ENCODE measurements at places on chromosomes 6 and 20.
A peak's percentile ranks its signal among the peaks of the same experiment; 100 is the strongest.

DNA sequence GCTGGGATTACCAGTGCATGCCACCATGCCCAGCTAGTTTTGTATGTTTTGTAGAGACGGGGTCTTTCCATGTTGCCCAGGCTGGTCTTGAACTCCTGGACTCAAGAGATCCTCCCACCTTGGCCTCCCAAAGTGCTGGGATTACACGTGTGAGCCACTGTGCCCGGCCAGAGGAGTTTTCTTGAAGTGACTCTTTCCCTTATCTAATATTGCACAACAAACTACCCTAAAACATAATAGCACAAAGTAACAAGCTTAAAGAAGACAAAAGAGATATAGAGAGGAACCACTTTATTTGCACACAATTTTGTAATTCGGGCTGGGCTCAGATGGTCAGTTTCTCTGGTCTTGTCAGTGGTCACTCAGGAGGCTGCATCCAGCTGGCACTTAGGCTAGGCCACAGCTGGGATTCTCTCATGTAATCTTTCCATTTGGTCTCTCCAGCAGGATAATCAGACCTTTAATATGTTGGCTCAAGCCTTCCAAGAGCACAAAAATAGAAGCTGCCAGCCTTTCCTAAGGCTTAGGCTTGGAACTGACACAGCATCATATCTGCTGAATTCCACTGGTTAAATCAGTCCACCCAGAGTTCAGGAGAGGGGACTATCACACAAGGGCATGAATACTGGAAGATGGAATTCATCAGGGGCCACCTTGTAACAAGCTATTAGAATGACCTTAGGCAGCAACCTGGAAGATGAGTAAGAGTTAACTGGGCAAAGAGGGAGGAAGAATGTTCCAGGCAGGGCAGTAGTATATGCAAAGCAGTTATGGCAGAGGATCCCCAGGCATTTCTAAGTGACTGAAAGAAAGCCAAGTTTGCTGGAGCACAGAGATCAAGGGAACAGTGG is 56.7 kb upstream of the PNRC1 start:
- no peak overlapping the region for H3K4me3 ChIP-seq
- DNase-seq, result no peak
- H3K4me1 ChIP-seq, result no peaks in the 10 kb centered on the region
- H3K36me3 ChIP-seq, result no peaks in the 10 kb centered on the region
- H3K27me3 ChIP-seq, result no peaks in the 10 kb centered on the region

DNA sequence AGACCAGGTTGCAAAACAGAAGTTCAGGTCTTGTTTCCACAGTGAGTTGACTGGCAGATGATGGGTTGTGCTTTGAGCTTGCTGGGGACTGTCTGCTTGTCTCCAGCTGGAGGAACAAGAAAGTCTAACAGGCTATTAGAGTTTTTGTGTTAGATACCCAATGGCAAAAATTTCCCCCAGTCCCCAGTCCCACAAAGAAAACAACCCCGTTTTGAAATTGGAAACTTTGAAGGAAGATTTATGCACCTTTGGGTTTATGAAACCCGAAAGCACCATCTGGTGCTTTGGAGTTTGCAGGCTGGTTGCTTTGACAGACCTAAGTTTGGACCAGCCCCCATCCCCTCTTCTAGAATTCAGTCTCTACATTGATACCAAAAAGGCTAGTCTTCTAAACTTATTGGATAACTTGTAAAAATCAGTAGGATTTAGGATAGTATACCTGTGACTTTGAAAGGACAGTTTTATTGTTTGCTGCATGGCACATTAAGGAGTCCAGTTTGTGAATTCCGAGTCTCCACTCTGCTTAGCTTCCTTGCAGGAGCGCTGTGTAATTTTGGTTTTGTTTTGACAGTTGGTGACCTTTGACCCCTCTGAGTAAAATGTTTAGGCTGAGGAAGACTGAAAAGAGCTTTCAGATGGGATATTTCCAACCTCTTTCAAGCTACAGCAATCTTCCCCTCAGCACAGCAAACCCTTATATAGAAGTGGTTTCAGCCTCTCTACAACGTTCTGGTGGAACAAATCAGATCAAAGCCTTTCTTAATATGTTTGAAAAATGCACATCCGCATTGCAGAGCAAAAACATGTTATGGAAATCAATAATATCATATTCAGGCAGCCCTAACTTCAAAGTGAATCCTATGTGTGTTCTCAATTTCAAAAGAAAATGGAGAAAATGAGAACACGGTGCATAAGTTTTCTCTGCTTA is 25.5 kb upstream of the PRL start:
- H3K4me1 ChIP-seq, result no peaks in the 10 kb centered on the region
- H3K4me3 ChIP-seq, result no peak overlapping the region
- no peaks in the 10 kb centered on the region for H3K27me3 ChIP-seq

DNA sequence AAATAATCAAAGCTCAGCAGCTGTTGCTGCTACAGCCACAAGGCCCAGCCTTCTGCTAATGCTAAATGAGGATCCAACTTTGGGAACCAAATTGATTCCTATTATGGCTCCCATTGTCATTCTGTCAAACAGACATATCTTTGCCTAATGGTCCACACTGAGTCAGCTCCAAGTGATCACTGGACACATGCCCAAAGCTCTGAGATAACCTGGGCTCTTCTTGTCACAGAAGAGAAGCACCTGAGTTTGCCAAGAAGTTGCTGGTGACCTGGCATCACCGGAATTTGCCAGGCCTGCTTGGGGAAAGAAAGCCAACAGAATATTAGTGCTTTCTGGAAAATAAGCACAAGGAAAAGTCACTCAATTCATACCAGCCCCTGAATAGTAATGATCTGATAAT is 5.8 kb downstream of the TNFRSF21 start:
- no peaks in the 10 kb centered on the region for H3K27me3 ChIP-seq
- no peak overlapping the region for H3K4me3 ChIP-seq
- DNase-seq, result no peak
- H3K27ac ChIP-seq, result no peak overlapping the region
- H3K4me1 ChIP-seq, result peaks cover 3% of the 10 kb centered on the region

DNA sequence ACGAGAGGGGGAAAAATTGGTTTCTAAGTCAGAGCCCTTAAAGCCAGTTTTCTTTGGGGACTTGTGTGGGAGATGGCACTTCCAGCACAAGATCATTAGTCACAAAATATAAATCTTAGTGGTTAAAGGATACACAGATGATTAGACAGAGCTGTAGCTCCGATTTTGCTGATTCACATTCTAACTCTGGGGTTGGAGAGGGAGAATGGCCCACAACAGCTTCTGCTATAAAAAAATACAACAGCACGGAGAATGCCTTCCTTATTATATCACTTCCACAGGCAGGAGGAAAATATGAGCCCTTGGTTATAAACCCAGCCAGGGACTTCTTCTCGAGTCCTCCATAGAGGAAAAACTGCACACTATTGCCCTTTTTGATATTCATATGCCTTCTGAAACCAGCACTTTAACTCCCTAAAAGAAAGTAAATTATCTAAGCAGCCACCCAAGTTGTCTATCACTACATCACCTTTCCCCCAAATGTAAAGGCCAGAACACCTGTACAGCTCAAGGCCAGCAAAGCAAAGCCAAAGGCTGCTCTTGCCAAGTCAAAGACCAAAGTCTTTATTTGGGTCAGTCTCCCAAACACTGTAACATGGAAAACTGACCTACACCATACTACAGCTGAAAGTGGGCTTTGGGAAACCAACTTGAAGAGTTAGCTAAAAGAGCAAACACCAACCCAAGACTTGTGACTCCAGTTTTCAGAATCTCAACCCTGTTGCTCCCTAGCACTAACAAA is 10.4 kb downstream of the MRPL14 start:
- H3K36me3 ChIP-seq, result peaks cover 14% of the 10 kb centered on the region

- H3K36me3 ChIP-seq, result no peaks in the 10 kb centered on the region
- no peak overlapping the region for H3K27ac ChIP-seq
- H3K4me3 ChIP-seq, result no peak overlapping the region
- no peaks in the 10 kb centered on the region for H3K4me1 ChIP-seq
These were observed 50.7 kb downstream of the LRFN2 start for GRCh38 chr6:40536442-40536841.

DNA sequence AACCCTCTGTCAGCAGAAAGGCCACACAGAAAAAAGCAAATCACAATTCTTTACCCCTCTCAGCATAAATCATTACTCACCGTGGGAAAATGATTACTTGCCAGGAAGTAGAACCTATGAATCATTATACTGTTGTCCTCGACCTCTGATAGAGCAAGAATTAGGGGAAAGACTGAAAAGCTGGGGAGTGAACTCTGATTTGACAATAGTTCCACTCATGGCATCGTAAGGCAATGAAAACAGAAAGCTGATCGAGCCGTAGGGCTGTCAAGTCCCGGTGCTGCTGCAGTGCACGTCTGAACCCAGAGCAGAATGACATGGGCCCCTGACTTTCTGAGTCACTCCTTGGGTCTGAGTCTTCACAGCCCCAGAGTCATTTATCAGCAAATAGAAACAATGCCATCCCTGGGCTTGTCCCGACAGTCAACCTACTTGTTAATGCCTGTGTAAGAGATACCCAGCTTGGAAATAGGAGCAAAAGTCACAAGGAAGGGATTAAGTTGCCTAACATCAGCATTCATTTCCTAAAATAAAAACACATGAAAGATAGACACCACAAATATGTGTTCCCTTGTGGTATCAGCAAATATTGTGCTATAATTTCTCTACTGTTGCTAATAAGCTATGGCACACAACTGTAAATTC is 224.8 kb upstream of the MARCKS start:
- no peaks in the 10 kb centered on the region for H3K27me3 ChIP-seq
- peaks cover 21% of the 10 kb centered on the region for H3K4me1 ChIP-seq
- no peaks in the 10 kb centered on the region for H3K36me3 ChIP-seq
- H3K27ac ChIP-seq, result peak overlapping the region; percentile 69

All from tibial nerve (tissue), 4 donors.